Mammary epithelial cell (primary cell): ENCODE measurements at places on chromosomes 5 and 9. TPM values are rescaled to one million over a fixed set of nuclear protein-coding genes. Genes with fewer than 3 reads are reported as not detected.

DNA sequence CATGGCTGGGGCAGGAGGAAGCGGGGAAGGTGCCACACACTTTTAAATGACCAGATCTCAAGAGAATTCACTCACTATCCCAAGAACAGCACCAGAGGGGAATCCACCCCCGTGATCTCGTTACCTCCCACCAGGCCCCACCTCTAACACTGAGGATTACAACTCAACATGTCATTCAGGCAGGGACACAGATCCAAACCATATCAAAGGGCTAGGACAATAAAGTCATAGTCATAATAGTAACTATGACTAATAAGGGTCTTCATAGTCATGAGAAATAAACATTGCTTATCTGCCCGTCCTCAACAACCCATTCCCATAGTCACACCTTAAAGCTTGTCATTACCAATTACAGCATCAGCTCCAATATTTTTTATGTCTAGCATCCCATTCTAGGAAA, 65.3 kb upstream of the SMC2 start:
- no peak for DNase-seq

ZER1 gene
- total RNA-seq = 27.3 and 30.2 TPM in 2 replicates

CDX1 gene
- total RNA-seq = not detected

DNA sequence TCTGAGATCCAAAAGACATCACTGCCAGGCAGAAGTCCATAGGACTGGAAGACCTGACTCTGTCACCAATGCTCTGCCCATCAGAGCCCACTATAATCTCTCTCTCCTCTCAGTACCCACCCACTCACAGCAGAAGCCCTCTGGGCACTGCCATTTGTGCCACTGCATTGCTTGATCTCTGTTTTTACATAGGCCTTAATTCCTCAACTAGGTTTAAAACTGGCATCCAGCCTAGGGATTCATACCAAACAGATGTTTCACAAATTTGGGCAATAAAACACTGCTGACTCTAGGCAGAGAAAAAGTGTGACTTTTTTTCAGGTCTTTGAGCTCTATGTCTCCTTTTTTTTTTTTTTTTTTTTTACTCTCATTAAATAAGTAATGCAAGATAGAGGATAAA, 91.1 kb upstream of the RANBP3L start:
- peak; percentile 24 for DNase-seq

OR13C8 gene
- total RNA-seq = not detected in 2 replicates

GTF2H2C gene
- total RNA-seq = 26.0 and 32.6 TPM in 2 replicates

AHRR gene
- total RNA-seq = 2.9 and 3.1 TPM in 2 replicates

- DNase-seq = no peak
These were observed 13.9 kb downstream of the FBXL7 start for GRCh38 chr5:15513911-15514310.

MEGF10 gene
- total RNA-seq = 0.40 TPM in 1 of 2 replicates, not detected in the other

FGF18 gene
- total RNA-seq = not detected

RETREG1 gene
- total RNA-seq = 49.7 TPM

- DNase-seq = no peak
These were observed 16.3 kb downstream of the ARHGEF28 start for GRCh38 chr5:73642344-73642743.

DNA sequence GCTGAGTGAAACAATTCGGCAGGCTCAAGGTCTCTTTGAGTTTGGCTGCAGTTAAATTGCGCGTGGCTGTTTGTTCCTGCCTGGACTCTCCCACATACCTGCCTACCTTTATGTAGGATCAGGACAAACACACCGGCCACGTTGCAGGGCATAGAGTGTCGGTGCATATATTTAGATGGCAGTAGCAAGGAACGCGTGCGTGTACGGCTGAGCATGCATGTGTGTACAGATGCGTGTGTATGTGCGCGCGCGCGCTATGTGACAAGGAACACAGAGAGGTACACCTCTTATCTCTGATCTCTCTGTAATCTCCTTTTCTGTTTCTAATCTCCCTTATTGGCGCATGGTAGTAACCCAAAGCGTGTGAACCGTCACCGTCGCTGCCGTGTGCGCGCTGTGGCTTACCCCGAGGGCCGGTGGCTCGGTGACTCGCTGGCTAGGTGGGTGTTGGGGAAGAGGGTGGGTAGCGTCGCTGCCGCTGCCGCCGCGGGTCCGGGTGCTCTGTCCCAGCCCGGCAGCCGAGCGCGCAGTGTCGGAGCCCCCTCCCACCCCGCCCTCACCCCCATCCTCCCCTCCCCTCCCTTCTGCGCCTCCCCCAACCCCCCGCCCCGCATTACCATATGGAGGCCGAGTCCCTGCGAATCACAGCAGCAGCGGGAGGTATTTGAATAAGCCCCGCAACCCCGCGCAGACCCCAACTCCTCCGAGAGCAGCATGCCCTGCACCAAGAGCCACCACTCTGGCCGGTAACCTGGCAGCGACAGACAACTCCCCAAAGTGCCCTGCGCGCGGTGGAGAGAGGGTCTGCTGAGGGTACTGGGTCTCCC, 204.8 kb downstream of the MEF2C start:
- DNase-seq = no peak

IL4 gene
- total RNA-seq = not detected

RORB gene
- 0.13 and 0.19 TPM in 2 replicates for total RNA-seq

- no peak for DNase-seq
These were observed 14.9 kb upstream of the TCOF1 start for GRCh38 chr5:150342583-150342982.

DNA sequence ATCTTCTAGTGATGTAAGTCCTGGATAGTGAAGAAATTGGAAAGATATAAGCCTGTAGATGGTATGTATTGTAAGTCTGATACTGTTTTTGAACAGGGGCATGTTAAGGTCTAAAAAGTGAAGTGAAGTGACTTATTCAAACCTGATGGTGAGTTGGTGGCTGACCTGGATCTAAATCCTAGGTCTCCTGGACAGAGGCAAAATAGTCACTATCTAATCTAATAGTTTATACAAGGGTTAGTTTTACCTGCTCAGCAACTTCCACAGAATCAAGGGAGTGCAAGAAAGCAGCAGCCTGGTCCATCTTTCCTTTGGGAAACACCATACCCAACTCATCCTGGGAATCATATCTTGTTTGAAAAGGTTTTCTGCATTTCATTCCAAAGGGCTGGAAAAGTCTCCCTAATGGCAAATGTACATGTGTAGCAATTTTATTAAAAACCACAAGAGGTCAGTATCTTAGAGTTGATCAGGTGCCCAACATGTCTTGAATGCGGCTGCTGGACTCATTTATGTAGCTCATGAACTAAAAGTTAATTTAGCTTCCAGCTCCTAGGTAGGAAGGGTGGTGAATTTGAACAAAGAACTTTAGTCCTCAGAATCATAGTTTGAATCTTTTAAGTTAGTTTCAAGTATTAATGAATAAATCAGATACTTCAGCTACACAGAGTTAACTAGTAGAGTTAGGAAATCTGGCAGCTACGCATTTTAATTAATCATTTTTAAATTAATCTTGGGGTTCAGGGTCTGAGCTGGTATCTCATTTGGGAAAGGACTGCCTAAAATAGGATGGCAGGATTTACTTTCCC, 26.0 kb downstream of the SKP2 start:
- peak; percentile 18 for DNase-seq
